Stimulated activated CD8-positive, alpha-beta memory T cell treated with anti-CD3 and anti-CD28 coated beads, Interleukin-4, amount 100 ng/mL, for 1 hour (primary cell): ENCODE measurements at places on chromosomes 12 and 14.
A peak's percentile ranks its signal among the peaks of the same experiment; 100 is the strongest.

GRCh38 chr12:104376650-104377513 is 73.3 kb downstream of the EID3 start:
- DNase-seq, result no peak

- DNase-seq, result no peak
Measured at GRCh38 chr14:75431827-75432226, 4.0 kb downstream of the JDP2 start.

DNA sequence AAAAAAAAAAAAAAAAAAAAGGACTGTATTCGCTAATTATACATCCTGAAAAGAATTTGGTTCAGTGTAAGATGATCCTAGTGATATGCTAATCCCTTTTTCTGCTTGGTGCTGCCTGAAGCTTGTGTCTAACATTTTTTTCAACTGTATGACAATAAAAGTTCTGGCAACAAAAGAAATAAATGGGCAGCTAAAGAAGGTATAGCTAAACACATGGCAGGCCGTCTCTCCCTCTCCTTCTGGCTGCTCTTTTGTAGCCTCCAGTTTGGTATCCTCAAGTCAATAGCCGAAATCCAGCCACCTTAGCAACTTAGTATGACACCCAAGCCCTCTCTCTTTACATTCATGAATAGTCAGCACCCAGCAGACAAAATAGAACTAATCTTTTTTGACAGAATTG is 198.3 kb upstream of the OTX2 start:
- DNase-seq, result no peak

GRCh38 chr14:35295845-35296161 is 3.6 kb downstream of the PSMA6 start:
- DNase-seq, result no peak

DNA sequence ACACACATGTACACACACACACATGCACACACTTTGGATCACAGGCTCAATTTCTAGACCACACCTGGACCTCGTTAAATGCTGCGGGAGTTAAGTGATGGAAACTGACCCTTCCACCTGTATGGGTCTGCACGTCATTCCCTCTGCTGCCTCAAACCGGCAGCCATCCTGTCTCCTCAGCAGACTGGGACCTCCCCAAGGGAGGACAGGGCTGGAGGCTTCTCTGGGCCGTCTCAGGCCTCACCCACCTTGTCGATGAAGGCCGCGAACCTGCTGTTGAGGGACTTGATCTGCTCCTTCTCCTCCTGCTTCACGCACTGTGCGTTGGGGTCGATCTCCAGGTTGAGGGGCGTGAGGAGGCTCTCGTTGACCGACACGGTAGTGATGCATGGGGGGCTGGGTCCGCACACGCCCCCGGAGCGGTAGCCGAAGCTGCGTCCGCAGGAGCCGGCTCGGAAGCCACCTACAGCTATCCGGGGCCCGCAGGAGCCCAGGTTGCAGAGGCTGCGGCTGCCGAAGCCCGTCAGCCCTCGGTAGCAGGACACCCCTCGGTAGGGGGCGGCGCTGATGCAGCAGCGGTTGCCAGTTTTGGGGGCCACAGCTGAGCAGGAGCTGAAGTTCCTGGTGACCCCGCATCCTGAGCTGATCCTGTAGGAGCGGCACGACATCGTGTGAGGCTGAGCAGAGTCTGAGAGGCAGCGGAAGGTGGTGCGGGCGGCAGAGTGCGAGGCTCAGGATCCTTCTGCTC is at the start of gene KRT85:
Gene KRT85, minus strand, starts transcription at position 744 of the 748 bp plus-strand sequence. Its CDS starts 76 bp downstream, at position 668.
- no peak for DNase-seq

DNA sequence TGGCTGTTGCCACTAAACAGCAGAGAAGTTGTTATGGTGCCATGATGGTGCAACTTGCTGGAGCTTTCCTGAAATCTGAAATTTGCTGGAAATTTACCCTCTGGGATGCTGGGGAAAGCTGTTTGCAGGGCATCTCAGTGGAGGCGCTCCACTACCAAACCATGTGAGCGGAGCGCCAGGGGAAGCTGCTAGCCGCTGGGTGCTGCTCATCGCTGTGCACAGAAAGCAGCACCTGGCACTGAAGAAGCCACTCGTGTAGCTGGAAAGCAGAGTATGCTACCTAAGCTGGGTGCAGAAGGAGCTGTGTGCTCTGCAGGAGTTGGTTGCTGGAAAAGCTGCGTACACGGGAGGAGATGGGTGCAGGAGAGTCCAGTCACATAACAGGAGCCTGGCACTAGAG is 53.0 kb downstream of the MSRB3 start:
- no peak for DNase-seq

DNA sequence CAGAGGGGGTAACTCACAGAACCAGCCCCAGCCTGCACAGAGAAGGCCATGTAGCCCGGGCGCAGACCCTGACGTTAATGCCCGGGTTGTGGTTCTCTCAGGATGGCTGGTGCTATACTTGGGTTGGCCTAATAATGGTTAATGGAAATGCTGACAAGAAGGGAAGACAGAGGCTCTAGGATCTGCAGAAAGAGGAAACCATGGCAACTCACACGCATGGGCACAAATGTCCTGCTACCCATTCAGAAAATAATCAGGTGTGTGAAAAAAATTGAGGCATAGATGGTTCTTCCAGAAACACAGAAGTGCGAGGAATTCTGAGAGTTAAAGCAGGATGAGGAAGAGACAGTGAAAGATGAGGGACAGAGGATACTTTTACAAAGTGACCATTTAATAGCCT is 33.8 kb downstream of the APPL2 start:
- DNase-seq, result no peak

GRCh38 chr12:96183734-96184370 is 10.3 kb upstream of the ELK3 start:
- DNase-seq, result no peak

DNA sequence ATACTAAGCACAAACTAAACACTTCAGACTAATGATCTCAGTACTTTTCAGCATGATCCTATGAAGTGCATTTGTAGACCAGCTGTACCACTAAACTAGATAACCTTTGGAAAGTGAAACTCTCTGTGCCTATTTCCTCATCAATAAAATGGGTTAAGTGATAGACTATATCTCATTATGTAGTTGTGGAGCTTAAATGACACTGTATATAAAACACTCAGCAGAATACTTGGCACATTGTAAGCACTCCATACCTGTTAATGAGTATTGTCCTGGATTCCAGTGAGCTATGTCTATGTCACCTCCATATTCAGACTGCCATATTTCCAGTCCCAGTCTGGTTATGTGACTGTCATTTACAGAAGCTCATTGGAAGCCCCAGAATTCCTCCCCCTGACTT is 44.4 kb downstream of the RTN1 start:
- no peak for DNase-seq

DNA sequence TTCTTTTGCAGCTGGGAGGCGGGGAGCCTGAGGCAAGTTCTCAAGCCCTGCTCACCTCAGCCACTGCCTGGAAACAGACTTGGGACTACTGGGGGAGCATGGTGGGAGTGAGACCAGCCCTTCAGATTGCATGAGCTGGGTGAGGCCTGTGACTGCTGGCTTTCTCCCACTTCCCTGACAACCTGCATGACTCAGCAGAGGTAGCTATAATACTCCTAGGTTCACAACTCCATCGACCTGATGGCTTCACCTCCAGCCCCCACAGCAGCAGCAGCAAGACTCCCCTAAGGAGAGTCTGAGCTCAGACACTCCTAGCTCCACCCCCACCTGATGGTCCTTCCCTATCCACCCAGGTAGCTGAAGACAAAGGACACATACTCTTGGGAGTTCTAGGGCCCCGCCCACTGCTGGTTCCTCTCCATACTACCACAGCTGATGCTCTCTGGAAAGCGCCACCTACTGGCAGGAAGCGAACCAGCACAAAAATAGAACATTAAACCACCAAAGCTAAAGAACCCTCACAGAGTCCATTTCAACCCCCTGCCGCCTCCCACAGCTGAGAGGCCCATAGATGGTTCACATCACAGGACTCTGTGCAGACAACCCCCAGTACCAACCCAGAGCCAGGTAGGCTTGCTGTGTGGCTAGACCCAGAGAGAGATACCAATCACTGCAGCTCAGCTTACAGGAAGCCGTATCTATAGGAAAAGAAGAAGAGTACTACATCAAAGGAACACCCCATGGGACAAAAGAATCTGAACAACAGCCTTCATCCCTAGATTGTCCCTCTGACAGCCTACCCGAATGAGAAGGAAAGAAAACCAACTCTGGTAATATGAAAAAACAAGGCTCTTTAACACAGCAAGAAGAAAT is 68.7 kb downstream of the RPAP3 start:
- no peak for DNase-seq

GRCh38 chr12:52324153-52324444 is 2.9 kb upstream of the KRT83 start:
- DNase-seq, result no peak

- DNase-seq, result no peak
Measured at GRCh38 chr12:29572464-29572863, 75.0 kb upstream of the OVCH1 start.

- DNase-seq, result no peak
Measured at GRCh38 chr14:45838597-45838996, 585.6 kb upstream of the MIS18BP1 start.

GRCh38 chr12:105228494-105228893 is 7.5 kb downstream of the APPL2 start:
- no peak for DNase-seq

DNA sequence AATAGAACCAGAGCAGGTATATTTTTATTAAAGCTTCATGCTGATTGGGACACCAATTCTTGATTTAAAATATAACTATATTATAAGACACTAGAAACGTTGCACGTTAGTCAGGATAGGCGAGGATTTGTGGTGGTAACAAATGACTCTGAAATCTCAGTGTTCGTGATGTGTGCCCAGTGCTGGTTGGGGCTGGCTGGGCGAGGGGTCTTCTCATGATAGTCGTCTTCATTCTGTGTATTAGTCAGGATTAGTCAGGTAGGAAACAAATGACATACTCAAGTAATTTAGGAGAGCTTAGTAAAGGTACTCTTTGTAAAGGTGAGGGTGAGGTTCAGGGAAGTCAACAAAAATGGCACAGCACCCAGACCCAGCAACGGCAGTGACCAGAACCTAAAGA is 73.9 kb upstream of the HIF1A start:
- no peak for DNase-seq

DNA sequence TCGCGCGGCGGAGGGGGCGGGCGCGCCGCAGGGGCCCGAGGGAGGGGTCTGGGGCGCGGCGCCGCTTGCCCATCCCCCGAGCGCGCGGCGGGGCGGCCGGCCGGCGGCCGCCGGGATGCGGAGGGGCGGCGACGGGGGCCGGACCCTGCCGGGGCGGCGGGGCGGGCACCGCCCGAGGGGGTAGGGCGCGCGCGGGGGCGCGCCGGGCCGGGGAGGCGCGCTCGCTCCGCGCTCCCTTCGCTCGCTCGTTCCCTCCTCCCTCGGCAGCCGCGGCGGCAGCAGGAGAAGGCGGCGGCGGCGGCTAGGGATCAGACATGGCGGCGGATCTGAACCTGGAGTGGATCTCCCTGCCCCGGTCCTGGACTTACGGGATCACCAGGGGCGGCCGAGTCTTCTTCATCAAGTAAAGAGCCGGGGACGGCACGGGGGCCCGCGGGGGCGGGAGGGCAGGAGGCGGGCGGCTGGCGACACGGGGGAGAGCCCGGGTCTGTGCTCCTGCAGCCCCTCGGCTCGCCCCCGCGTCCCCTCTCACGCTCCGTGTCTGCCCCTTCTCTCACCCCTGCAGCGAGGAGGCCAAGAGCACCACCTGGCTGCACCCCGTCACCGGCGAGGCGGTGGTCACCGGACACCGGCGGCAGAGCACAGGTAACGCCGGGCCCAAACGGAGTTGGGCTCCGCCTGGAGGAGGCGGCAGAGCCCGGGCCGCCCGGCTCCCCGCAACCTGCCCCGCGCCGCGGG is at the start of gene PLEKHA5:
Gene PLEKHA5, plus strand, starts transcription at position 248 of the 738 bp plus-strand sequence. Its CDS starts 67 bp downstream, at position 315.
- no peak for DNase-seq

DNA sequence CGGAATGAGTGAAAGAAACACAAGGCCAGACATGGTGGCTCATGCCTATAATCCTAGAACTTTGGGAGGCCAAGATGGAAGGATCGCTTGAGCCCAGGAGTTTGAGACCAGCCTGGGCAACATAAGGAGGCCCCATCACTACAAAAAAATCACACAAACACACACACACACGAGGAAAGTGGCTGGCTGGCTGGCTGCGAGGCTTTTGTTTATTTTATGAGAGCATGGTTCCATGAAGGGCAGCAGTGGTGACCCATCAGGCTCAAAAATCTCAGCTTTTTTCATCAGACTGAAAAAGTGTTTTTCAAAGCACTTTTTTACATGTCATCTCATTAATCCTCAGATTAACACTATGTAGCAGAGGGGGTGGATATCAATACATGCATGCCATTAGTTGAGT is 27.7 kb downstream of the VDR start:
- DNase-seq, result no peak

- DNase-seq, result peak; percentile 21
Measured at GRCh38 chr12:118404876-118405521, 28.6 kb downstream of the SUDS3 start.

DNA sequence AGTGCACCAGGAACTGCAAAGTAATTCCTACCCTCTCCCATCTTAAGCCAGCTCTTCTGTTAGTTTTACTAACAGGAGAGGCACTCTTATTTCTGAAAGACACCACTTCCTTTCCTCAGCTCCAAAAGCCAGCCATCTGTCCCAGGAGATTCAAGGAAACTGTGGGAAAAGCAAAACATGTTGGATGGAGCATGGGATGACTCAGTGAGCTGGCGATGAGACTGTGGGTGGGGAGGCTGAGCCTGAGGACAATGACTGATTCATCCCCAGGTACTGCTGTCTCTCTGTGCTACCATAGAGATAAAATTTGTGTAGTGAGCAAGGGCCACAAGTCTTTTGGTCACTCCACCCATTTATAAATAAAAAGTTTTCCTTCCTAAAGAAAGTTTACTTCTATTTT is 141.4 kb downstream of the MYRFL start:
- DNase-seq, result no peak

DNA sequence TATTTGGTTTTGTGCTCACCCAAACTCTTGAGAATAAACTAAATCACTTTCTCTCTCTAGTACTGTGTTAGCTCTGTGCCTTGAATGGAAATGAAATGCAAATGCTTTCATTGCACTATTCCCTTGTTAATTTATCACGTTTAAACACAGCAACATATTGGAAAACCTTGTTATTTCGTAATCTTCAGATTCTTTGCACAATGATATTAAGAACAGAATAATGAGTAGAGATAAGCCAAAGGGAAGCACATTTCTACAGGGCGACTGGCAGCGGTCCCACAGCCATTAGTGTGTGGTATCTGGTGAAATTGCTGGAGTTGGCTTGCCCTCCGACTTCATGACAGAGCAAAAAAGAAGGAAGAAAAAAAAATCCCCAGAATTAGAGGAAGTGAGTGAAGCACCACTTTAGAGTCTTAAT is 166.1 kb upstream of the E2F7 start:
- DNase-seq, result no peak

GRCh38 chr14:91417983-91418386 is 365 bp upstream of the CCDC88C start:
- no peak for DNase-seq

- no peak for DNase-seq
Measured at GRCh38 chr12:92068459-92068858, 77.2 kb downstream of the BTG1 start.

DNA sequence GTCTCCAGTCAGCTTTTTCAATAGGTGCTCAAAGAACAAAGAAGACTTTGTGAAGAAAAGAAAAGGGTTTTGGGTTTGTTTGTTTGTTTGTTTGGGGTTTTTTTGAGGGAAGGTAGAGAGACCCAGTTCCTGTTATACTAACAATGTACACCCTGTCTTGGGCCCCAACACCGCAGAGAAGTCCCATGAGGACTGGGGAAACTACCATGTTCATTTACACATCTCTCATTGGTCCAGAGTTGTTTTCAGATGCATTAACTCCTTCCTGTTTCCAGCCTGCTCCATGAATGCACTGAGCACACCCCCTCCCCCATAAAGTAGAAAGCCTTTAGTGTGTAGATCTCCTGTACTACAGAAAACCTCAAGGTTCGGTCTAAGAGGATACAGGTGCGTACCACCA is 51.1 kb upstream of the SLC8A3 start:
- no peak for DNase-seq
